Stimulated activated naive CD8-positive, alpha-beta T cell treated with anti-CD3 and anti-CD28 coated beads, Interleukin-15, Interleukin-2, amounts not matched to agents 100 U/mL and 50 U/mL, for 24 hours (primary cell): ENCODE measurements at places on chromosomes 2 and 18.
A peak's percentile ranks its signal among the peaks of the same experiment; 100 is the strongest.

GRCh38 chr2:66814916-66815315, 380.0 kb downstream of the MEIS1 start:
- no peak for DNase-seq

DNA sequence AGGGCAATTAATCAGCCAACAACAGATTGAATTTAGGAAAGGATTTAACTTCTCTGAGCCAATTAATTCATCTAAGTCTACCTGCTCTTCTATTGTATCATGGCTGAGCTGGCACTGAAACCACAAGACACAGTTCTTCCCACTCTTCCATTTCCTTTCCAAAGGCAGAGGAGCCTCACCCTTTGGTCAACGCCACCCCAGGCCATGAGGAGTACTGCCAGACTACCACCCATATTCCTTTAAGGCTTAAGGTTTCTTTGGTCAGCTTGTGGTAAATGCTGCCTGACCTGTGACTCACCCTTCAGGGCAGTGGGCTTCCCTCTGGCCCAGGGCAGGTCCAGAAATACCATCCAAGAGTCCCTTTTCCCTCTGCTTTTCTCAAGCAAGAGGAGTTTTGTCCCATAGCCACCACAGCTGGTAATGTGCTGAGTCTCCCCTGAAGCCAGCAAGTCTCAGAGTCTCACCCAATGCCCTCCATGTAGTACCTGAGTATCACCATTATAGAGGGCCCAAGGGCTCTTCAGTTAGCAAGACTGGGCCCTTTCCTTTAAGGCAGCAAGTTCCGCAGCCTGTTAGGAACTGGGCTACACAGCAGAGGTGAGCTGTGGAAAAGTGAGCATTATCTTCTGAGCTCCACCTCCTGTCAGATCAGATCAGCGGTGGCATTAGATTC, 900.5 kb upstream of the CRIM1 start:
- DNase-seq = no peak

DNA sequence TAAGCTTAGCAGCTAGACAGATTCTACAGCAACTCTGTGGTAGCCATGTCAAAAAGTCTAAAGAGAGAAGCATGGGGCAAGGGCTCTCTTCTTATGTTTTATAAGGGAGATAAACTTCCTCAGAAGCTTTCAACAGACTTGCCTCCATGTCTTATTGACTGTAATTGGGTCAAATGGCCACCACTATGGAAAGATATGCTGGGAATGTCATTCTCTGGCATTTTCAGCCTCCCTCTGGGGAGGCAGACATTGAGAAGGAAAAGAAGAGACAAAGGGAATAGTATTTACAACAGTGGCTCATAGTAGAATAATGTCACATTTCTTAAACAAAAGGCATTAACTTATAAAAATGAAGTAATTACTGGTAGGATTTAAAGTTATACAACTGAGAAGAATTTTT, 1964.5 kb upstream of the PIK3C3 start:
- no peak for DNase-seq

DNA sequence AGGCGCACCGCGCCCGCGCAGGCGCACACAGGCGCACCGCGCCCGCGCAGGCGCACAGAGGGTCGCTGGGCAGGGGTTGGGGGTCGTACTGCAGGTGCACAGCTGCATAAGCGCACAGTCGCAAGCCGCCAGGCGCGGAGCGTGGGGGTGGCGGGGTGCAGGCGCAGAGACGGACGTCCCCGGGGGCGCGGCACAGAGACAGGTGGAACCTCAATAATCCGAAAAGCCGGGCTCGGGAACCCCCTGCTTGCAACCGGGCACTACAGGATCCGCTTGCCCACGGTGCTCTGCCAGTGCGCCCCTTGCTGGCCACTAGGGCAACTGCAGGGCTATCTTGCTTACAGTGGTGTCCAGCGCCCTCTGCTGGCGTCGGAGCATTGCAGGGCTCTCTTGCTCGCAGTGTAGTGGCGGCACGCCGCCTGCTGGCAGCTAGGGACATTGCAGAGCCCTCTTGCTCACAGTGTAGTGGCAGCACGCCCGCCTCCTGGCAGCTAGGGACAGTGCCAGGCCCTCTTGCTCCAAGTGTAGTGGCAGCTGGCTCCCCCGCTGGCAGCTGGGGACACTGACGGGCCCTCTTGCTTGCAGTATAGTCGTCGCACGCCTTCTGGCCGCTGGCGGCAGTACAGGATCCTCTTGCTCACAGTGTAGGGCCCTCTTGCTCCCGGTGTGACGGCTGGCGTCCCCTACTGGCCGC, 34.9 kb downstream of the FAM110C start:
- peak; percentile 76 for DNase-seq

DNA sequence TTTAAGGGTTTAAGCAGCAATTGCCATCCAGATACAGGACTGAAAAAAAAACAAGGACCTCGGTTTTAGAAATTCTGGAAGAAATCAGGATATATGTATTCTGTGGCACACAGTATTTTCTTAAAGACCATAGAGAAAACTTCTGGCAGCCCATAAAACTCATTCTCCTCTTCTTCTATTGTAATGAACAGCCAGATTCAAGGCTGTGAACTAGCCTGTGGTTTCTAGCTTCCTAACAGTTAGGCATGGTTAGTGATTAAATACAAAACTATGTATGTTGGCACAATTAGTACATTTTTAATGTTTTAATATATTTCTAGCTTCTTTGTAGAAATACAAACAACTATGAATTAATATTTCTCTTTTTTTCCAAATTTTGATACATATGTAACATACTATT, 555.7 kb downstream of the DSC3 start:
- no peak for DNase-seq

DNA sequence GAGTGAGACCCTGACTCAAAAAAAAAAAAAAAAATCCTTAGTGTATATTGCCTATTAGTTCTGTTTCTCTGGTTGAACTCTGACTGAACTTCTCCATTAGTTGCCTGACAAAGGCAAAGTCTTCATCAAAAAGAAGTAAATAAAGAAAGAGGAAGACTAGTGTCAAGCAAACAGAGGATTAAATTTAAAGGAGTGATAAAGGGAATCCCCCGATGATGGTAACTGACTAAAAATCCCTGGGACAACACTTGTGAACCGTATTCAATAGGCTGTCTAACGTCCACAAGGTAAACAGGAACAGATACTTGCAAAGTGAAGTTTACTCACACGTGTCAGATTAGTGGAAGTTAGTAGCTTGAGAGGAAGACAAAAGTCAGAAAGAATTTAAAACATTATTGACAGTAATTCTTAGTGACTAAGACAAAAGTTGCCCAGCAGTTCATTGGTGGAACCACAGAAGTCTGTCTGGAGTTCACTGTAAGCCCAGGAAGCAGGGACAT, 26.2 kb upstream of the SPOPL start:
- DNase-seq = no peak

GRCh38 chr18:39773646-39774045, 2181.4 kb upstream of the PIK3C3 start:
- DNase-seq = no peak

- no peak for DNase-seq
Measured at GRCh38 chr2:158567208-158567607, 110.5 kb downstream of the PKP4 start.

DNA sequence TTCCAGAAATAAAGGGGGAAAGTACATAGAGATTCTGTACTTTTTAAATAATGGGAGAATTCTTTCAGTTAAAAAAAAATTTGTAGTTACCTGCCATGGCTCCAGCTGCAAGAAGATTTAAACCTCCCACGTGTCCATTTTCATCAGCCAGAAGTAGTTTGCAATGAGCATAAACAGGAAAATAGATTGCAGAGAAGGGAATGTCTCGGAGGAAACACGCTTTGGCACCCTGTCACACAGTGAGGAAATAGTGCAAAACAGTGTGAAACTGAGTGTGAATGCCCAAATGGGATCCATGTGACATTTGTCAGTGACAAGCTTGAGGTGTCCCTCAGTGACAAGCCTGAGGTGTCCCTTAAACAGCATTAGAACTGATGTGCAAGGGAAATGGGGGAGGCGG, 102.7 kb downstream of the SLC25A12 start:
- no peak for DNase-seq

GRCh38 chr2:61816480-61817355, 37.1 kb downstream of the FAM161A start:
- no peak for DNase-seq

DNA sequence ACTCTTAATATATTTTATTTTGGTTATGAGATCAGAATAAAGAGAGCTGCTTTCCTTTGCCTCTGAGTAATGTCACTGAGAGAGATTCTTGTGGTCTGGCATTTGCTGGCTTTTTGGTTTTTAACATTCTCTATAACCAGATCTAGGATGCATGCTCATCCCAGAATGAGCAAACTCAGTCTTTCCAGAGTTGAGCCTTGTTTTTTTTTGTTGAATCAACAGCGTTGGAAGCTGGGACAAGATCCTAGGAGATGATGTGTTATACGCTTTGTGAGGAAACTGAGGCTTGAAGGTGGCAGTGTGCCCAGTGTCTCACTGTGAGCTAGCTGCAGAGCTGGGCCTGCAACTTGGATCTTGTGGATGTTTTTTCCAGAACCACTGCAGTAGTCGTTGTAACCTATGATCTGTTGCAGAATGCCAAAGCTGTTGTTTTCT, 19.5 kb downstream of the MYO1B start:
- no peak for DNase-seq

- no peak for DNase-seq
Measured at GRCh38 chr2:208545403-208546042, 138.9 kb downstream of the PTH2R start.

DNA sequence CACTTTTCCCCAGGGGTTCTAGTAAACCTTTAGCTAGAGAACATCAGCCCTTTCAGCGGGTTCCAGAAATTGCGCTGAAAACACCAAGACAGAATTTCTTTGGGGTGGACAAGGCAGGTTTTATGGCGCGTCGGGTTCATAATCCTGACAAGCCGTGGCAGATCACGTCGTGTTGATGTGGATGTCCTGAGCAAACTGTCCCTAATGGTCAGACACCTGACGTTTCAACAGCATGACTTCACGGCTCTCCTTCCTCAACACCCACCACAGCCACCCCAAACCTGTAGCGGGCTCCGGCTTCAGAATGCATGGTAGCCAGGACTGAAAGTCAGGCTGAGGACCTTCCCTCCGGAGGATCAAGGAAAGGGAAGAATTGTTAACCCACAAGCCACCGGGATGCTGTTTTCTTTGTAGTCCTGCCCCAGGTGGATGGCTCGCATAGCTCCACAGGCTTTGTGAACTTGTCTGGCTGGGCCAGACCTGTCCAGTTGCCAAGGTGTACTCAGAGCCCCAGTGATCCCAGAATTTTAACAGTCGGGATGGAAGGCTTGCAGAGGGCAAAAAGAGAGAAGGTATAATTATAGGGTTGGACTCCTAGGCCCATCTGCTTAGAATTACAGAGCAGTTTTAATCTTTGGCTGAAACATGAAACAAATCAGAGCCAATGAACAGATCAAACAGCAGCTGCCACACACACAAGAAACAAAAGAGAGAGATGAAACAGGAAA, 1.5 kb downstream of the APCDD1 start:
- no peak for DNase-seq

- DNase-seq = peak; percentile 77
Measured at GRCh38 chr2:8680822-8681760, 765 bp upstream of the ID2 start.

DNA sequence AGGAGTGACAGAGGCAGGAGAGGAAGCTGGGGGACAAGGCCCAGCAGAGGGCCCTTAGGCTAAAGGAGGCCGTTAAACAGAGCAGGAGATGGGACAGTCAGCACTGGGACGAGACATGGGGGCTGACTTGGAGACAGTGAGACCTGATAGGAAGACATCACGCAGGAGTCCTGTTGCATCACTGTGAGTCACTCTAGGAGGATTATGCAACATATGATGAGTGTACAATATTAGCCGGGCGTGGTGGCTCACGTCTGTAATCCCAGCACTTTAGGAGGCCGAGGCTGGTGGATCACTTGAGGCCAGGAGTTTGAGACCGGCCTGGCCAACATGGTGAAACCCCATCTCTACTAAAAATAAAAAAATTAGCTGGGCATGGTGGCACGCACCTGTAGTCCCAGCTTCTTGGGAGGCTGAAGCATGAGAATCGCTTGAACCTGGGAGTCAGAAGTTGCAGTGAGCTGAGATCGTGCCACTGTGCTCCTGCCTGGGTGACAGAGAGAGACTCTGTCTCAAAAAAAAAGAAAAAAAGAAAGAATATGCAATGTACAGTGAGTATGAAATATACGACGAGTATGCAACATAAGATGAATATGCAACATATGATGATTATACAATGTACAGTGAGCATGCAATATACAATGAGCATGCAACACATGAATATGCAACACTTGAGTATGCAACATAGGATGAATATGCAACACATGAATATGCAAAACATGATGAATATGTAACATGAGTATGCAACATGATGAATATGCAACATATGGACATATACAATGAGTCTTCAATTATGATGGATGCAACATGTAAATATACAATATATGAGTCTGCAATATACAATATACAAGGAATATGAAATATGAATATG, 83.3 kb upstream of the ID2 start:
- no peak for DNase-seq

GRCh38 chr18:62126737-62127136, 60.1 kb downstream of the PIGN start:
- DNase-seq = no peak

DNA sequence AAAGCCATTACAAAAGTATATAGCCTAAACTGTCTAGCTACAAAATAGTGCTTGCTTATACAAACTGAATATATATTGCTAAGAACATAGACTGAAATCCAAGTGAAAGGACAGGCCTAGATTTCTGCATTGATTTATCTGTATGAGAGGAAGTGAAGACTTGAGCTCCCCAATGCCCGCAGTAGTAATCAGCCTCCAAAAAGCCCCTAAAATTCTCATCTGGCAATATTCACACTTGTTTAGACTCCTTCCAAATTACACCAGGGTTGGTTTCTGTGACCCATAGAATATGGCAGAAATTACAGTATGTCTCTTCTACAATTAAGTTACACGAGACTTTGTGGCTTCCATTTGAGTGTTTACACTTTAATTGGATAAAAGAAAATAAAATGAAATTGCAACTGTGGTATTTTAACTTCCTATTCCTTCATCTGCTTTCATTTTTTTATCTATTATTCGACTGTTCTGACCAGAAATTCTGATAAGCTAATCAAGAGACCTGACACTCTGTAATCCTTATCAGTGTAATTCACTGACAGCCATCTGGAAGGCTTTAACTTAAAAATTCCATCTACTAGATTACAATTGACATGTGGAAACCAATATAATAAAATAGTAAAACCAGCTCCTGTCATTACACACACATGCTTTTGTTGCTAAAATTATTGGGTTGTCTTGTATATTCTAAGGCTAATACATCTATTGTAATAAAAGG, 21.1 kb downstream of the ABCB11 start:
- DNase-seq = no peak

GRCh38 chr2:143139835-143140393, 10.7 kb downstream of the ARHGAP15 start:
- DNase-seq = no peak

DNA sequence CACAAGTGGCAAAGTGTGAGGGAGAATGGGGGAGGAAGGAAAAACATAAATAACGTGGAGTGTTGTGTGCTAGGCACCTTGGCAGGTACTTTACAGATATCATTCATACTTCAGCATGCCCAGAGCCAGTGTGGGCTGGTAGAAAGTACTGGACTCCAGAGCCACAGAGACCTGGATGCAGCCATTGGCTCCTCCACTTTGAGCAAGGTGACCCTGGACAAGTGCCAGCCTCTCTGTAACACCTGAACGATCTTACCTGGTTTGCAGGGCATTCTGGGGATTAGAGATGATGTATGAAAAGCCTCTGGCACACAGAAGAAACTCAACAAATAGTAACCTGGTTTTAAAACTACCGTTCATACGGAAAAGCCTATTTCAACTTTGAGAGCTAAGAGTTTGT, 6.3 kb downstream of the LOXHD1 start:
- DNase-seq = no peak

GRCh38 chr2:144198116-144198515, 321.8 kb downstream of the ZEB2 start:
- DNase-seq = no peak
